COR-L47 (cell line): ENCODE measurements at places on chromosomes 6 and 20.

DNA sequence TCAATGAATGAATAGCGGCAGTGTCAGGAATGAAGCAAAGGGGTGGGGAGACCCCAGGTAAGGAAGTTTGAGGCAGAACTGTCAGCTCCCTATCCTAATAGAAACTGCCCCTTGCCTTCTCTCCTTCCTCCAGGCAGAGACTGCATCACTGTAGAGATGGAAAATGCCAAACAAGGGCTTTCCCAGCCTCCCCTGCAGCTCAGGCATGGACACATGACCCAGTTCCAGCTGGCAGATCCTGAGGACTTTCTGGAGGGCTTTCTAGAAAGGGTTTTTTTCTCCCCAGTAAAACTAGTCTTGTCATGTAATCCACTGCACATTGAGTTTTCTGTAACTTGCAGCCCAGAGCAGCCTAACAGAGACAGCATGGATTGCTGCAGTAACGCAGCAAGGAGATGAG is 17.9 kb upstream of the PNPLA1 start:
- no peak for DNase-seq

- no peak for DNase-seq
These were observed 33.3 kb upstream of the CITED2 start for GRCh38 chr6:139407718-139408222.

GRCh38 chr6:13794184-13794583 is 20.2 kb downstream of the MCUR1 start:
- DNase-seq: no peak

GRCh38 chr6:111121789-111122350 is 34.6 kb downstream of the SLC16A10 start:
- no peak for DNase-seq

DNA sequence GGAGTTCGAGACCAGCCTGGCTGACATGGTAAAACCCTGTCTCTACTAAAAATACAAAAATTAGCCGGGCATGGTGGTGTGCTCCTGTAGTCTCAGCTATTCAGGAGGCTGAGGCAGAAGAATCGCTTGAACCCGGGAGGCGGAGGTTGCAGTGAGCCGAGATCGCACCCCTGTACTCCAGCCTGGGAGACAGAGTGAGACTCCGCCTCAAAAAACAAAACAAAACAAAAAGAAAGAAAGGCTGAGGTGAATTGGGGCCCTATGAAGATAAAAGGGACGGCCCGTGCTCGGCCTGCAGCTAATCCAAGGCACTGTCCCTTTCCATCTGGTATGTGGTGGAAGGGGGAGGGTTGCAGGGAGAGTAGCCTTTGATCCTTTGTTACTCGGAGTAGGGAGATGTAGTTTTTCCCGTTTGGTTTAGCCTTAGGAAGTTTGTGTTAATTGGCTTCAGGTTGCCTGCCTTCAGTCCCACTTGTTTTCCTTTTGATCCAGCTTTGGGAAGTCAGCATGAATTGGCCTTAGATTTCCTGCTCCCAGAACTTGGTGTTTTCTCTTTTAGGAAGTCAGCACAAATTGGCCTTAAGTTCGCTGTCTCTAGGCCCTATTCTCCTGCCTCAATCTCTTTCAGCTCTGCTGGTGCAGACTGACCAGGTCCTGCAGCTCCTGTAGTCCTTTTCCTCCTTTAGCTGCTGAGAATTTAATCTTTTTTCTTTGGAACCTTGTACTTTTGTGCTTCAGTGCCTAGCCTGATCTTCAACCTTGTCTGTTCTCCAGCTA is 36.1 kb upstream of the PAQR8 start:
- DNase-seq: no peak

DNA sequence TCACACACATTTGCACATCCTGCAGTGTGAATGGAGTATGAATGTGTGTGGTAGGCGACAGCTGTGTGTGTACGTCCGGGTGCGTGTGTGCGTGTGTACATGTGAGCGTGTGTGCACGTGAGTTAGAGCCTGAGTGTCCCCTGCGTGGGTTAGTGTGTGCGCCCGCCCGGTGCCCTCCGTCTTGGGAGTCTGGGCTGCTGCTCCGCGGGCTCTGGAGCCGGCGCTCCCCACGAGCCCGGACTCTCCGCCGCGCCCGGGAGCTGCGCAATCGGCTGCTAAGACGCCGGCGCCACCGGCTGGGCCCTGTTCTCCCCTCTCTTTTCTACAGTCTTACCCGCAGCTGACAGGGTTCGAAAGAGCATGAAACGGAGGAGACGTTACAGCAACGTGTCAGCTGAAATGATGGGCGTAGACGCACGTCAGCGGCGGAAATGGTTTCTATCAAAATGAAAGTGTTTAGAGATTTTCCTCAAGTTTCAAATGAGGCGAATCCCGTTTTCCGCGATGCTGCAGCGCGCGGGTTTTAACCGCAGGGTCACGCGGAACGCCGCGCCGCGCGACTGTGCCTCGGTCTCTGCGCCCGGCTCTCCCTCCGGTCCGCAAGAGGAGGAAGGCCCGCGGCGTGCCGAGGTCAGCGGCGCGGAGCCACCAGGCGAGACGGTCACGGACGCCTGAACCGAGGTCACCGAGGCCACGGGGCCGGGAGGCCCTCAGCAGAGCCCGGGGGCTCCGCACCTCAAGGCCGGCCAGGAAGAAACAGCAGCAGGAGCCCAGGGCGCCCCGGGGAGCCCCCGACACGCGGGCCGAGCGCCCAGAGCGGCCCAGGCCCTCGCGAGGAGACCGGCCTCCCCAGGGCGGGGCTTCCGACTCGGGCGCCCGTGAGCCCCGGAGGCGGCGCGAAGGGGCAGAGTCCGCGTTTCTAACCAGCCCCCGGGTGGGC is 95.3 kb upstream of the BHLHE23 start:
- peak; percentile 23 for DNase-seq

DNA sequence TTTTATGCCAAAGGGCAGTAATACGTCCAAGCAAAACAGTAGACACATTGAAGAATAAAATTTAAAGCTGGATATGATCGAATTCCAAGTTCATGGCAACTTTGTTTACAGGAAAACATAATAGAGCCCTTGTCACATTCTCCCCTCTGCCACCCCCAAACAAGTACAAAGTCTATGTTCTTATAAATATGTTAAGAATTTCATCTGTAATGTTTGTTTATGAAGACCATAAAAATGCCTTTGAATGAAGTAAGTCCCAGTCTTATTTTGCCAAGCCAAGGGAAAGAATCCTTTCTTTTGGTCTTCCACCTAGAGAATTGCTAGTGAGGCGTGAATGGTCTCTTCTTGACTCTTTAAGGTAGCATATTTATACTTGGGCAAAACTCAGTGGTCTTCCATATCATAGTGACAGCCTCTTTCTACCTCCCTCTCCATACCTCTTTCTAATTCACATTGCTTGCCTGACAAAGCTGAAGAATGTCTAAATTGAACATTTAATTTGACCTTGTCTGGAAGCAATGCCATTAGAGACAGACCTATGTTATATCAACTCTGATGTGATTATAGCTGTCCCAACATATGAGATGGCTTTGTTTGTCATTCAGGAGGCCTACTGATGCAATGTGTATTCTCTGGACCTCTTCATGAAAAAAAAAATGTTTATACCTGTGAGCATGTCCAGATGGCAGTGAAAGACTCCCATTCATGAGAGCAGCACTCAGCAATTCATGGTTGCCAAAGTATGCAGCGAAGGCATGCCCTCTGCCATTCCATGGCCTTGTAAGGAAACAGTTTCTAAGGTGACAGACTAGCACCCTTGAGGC is 70.6 kb upstream of the CCN2 start:
- no peak for DNase-seq

DNA sequence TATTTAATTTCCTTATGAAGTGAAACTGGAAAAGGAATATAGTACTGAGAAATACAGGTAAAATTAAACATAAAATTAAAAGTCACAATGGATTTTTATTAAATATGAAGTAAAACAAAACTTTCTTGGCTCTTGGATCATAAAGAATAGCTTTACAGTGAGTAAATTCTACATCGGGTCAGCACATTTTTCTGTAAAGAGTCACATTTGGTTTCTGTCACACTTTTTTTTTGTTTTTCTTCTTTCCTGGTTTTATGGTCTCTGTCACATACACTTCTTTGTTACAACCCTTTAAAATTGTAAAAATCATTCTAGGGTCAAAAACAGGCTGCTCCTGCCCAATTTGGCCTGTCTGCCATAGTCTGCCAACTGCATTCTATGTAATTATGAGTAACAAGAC is 254.4 kb upstream of the POU3F2 start:
- DNase-seq: no peak

DNA sequence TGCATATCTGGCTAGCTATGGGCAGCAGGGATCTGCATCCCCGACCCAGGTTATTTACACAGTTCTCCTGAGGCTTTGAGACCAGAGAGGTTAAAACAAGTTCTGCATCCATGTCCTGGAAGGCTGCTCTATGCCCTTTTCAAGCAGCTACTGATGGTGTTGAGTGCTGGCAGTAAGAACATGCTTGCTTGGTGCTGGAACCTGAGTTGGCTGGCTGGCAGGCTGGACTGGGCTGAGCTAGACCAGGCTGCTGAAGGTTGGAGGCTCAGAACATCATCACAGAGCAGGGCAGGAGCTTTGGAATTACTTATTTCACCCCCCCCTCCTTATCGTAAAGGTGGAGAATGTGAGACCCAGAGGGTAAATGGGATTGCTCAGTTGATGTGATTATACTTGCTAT is 16.9 kb upstream of the LRFN2 start:
- DNase-seq: no peak

DNA sequence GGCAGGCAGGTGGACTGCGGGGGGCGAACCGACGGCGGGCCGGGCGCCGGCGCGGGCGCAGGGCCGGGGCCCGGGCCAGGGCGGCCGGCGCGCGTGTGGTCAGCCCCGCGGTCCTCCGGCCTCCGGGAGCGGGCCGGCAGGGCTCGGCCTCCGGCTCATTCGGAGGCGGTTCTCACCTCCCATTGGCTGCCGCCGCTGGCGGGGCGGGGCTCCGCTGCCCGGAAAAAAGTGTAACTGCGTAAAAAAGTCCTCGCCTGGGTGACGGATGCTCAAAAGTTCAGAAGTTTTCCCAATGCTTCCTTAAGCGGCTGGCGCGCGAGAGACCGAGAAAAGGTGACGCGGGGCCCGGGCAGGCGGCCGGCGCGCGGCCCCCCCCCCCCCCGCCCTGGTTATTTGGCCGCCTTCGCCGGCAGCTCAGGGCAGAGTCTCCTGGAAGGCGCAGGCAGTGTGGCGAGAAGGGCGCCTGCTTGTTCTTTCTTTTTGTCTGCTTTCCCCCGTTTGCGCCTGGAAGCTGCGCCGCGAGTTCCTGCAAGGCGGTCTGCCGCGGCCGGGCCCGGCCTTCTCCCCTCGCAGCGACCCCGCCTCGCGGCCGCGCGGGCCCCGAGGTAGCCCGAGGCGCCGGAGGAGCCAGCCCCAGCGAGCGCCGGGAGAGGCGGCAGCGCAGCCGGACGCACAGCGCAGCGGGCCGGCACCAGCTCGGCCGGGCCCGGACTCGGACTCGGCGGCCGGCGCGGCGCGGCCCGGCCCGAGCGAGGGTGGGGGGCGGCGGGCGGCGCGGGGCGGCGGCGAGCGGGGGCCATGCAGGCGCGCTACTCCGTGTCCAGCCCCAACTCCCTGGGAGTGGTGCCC is at the start of gene FOXC1:
FOXC1 (plus strand) TSS at position 268 of the 849 bp plus-strand sequence; CDS start at position 799, 531 bp downstream.
- peak; percentile 13 for DNase-seq

- DNase-seq: no peak
These were observed 304.4 kb downstream of the PREX1 start for GRCh38 chr20:48523191-48523995.

- no peak for DNase-seq
These were observed 207.8 kb downstream of the JARID2 start for GRCh38 chr6:15453622-15454021.

DNA sequence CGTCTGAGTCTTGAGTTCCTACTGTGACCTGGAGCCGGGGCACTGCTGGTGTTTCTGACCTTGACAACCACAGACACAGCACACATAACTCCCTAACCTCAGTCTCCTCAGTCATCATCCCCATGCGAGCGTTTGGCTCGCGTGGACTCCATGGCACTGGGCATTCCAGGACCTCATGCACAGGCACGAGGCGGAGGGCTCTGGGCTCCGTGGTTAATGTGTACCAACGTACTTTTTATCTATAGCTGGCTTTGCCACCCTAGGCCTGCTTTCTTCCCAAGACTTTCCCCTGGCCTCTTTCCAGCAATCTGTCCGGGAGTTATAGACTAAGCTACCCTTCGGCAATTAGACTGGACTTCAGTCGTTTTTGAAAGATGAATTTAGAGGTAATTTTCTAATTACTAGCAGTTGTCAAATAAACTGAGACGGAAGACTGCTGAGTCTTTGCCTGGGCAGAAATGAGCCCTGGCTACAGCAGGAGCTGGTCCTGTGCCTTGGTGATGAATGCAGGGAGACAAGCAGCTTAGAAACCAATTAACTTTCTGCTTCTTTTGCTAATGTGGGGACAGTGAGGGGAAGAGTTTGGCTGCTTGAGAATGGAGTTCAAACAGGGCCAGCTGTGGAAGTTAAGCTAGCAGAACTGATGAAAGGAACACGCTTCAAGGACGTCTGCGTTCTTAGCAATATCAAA is 16.1 kb upstream of the CTCFL start:
- no peak for DNase-seq

DNA sequence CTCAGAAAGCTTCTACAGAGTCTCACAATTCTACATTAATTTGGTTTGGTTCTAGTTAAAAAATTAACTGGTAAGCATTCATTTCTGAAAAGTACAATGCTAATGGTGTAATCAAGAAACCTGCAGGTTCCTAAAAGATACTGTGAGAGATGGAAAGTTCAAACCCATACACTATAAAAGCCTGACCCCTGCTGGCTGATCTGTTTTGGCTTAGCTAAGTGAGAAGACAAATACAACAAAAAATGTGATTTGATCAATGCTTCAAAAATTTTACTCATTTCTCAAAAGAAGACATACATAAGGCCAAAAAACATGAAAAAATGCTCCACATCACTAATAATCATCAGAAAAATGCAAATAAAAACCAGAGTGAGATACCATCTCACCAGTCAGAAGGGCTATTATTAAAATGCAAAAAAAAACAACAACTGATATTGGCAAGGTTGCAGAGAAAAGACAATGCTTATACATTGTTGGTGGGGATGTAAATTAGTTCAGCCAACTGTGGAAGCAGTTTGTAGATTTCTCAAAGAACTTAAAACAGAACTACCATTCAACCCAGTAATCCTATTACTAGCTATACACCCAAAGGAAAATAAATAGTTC is 102.8 kb downstream of the MOXD1 start:
- DNase-seq: peak; percentile 7

DNA sequence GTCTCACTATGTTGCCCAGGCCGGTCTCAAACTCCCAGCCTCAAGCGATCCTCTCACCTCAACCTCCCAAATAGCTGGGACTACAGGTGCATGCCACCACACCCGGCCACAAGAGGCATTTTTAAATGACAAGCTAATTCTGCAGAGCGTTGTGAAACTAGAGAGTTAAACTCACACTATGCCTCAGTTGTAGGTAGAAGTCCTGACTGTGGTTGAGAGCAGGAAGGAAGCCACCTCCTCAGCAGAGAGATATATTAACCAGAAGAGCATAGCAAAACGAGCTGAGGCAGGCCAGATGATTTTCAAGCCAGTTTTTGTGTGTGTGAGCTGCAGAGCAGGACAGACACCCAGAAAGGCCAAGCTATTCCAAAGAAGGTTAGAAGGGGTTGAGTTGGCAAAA is 150.3 kb downstream of the MBOAT1 start:
- DNase-seq: no peak

GRCh38 chr6:10528158-10528981 is 7.2 kb downstream of the GCNT2 start:
- peak; percentile 15 for DNase-seq

- DNase-seq: no peak
These were observed 93.5 kb downstream of the ERMARD start for GRCh38 chr6:169844946-169845345.
